CD4-positive, alpha-beta T cell (primary cell): ENCODE measurements at places on chromosomes 4 and X.
A peak's percentile ranks its signal among the peaks of the same experiment; 100 is the strongest.

- DNase-seq = no peak
- no peaks in the 10 kb centered on the region for H3K36me3 ChIP-seq
- H3K4me3 ChIP-seq = no peak overlapping the region
- H3K27ac ChIP-seq = no peak overlapping the region
These were observed 2.4 kb downstream of the CXXC4 start for GRCh38 chr4:104492183-104492771.

GRCh38 chr4:175703956-175704600 lies 108.0 kb downstream of the GPM6A start:
- no peaks in the 10 kb centered on the region for H3K4me1 ChIP-seq
- no peak overlapping the region for H3K27ac ChIP-seq
- H3K4me3 ChIP-seq = no peak overlapping the region
- no peaks in the 10 kb centered on the region for H3K36me3 ChIP-seq
- no peak for DNase-seq

GRCh38 chr4:38382520-38382919 lies 281.5 kb upstream of the KLF3 start:
- H3K36me3 ChIP-seq = no peaks in the 10 kb centered on the region
- H3K27me3 ChIP-seq = no peaks in the 10 kb centered on the region
- H3K4me1 ChIP-seq = peaks cover 6% of the 10 kb centered on the region
- no peak for DNase-seq
- H3K4me3 ChIP-seq = no peak overlapping the region
- no peak overlapping the region for H3K27ac ChIP-seq

- no peaks in the 10 kb centered on the region for H3K4me1 ChIP-seq
- H3K27me3 ChIP-seq = no peaks in the 10 kb centered on the region
- no peak for DNase-seq
- no peaks in the 10 kb centered on the region for H3K36me3 ChIP-seq
- H3K27ac ChIP-seq = no peak overlapping the region
These were observed 1012.1 kb upstream of the SLIT2 start for GRCh38 chr4:19239565-19239964.

DNA sequence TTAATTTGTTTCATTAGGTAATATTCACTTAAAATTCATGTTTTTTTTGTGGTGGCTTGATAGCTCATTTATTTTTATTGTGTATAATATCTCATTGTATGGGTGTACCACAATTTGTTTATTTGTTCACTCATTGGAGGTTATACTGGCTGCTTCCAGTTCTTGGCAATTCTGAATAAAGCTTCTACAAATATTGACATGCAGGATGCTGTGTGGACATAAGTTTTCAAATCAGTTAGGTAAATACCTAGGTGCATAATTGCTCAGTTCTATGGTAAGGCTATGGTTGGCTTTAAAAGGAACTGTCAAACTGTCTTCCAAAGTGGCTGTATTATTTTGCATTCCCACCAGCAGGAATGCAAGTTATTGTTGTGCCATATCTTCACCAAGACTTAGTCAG lies 504.5 kb upstream of the GALNTL6 start:
- H3K4me3 ChIP-seq = no peak overlapping the region
- H3K27me3 ChIP-seq = no peaks in the 10 kb centered on the region
- no peak for DNase-seq
- H3K36me3 ChIP-seq = no peaks in the 10 kb centered on the region
- no peaks in the 10 kb centered on the region for H3K4me1 ChIP-seq

GRCh38 chr4:68927165-68927564 lies 24.4 kb downstream of the UGT2A3 start:
- no peaks in the 10 kb centered on the region for H3K4me1 ChIP-seq
- no peak for DNase-seq
- no peaks in the 10 kb centered on the region for H3K27me3 ChIP-seq

- H3K4me3 ChIP-seq = no peak overlapping the region
- DNase-seq = no peak
- H3K27me3 ChIP-seq = no peaks in the 10 kb centered on the region
- no peak overlapping the region for H3K27ac ChIP-seq
These were observed 124.3 kb downstream of the HS6ST2 start for GRCh38 chrX:132834109-132834508.

DNA sequence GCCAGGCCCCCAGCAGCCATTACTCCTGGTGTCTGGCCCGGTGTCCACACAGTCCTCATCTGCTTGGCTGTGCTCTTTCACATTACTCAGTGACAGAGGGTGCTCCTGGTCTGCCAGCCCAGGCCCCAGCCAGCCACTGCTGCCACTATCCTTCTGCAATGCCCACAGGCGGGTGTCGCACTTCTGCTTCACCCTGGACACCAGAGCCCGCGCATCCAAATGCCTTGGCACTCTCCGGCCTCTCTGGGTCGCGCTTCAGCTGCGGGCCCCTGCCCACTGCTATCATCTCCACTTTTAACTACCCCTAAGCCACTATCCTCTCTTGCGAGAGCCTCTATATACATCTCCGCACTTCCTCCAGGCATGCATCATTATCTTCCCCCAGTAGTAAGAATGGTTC lies 76.4 kb upstream of the UCP1 start:
- H3K36me3 ChIP-seq = no peaks in the 10 kb centered on the region
- no peaks in the 10 kb centered on the region for H3K4me1 ChIP-seq
- DNase-seq = no peak
- no peak overlapping the region for H3K27ac ChIP-seq

DNA sequence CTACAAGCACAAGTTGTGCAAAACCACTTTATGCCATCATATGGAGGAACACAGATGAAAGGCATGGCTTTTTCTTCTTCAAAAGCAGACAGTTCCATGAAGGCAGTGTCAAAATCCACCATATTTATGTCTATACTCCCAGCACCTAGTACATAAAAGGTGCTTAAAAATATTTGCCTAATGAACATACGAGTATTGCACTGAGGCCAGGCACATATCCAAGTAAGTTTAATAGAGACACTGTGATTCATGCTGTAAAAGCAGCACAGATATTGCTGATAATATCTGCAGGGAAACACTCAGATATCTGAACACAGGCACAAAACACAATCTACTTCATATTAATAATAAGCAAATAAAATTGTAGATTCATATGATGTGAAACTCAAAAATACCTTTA lies 48.1 kb upstream of the CXCL8 start:
- H3K36me3 ChIP-seq = no peaks in the 10 kb centered on the region
- H3K27me3 ChIP-seq = no peaks in the 10 kb centered on the region
- H3K27ac ChIP-seq = no peak overlapping the region

DNA sequence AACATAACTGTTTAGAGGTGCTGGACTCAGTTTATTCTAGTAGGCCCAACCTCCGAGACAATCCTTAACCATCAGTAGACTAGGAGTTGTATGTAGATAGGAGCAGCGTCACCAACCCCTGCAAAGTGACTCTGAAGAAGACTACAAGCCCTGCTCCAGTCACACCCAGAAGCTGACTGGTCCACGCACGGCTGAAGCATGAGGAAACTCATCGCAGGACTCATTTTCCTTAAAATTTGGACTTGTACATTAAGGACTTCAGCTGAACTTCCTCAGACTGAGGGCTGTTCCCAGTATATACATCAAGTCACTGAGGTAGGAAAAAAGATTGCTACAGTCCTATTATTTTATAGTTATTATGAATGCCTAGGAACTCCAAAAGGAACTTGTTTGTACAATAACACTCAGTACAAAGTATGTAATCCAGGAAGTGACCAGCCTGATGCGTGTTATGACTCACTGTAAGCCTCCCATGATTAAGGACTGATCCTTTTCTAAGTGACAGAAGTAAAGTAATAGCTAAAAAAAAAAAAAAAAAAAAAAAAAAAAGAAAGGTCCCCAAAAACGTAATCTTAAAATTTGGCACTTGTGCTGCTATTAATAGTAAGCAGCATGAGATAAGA lies 41.6 kb upstream of the UGT2B7 start:
- H3K27ac ChIP-seq = no peak overlapping the region
- no peaks in the 10 kb centered on the region for H3K27me3 ChIP-seq
- H3K36me3 ChIP-seq = no peaks in the 10 kb centered on the region

DNA sequence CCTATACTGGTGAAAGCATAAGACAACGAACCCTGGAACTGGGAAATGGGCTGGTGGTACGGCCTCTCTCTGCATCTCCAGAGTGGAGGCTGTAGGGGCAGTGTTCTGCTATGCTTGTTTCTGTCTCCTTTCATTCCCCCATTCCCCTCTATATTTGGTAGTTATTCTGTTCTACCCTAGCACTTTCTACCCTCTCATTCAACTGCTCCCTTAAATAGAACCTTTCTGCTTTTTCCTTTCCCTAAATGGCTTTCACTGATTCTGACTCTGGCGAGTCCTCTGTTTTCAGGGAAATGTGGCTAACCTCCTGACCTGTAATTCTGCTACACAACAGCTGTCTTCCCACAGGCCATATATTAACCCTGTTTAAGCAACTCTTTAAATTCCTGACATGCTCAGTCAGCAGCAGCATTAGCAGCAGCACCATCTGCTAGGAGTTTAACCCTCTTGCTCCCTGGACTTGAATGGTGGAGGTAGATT lies 94.2 kb downstream of the CXCL13 start:
- no peak for DNase-seq
- no peak overlapping the region for H3K27ac ChIP-seq
- no peaks in the 10 kb centered on the region for H3K36me3 ChIP-seq
- no peak overlapping the region for H3K4me3 ChIP-seq
- no peaks in the 10 kb centered on the region for H3K4me1 ChIP-seq

- H3K4me3 ChIP-seq = no peak overlapping the region
- no peak for DNase-seq
- H3K27ac ChIP-seq = no peak overlapping the region
- no peaks in the 10 kb centered on the region for H3K27me3 ChIP-seq
- H3K4me1 ChIP-seq = no peaks in the 10 kb centered on the region
- H3K36me3 ChIP-seq = no peaks in the 10 kb centered on the region
These were observed 291.9 kb upstream of the TENM3 start for GRCh38 chr4:181951265-181951664.

DNA sequence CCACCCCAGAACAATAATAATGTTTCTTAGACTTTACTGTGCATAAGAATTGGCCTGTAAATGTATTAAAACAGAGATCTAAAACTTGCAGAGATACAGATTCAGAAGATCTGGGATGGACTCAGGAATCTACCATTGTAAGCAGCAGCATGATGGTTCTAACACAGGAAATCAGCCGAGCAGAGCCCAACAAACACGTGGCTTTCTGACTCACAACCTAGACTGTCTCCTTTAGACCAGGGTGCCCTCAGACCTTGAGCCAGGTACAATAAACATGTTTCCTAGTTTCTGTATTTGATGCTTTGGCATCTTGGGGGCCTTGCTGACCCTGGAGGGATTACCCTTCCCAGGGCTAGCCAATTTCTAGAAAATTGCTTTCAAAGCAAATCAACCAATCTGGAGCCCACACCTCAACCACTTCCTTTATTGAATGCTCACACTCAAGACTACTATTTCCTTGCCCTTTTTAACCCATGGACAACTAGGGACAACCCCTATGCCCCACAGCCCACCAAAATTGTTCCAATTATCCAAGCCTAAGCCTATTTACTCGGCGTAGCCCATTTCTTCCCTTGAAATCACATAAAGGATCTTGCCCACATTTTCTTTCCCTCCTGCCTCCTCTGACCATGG lies 80.5 kb downstream of the TBC1D9 start:
- no peaks in the 10 kb centered on the region for H3K36me3 ChIP-seq
- H3K27ac ChIP-seq = no peak overlapping the region
- peaks cover 2% of the 10 kb centered on the region for H3K4me1 ChIP-seq
- H3K4me3 ChIP-seq = no peak overlapping the region
- no peak for DNase-seq
- H3K27me3 ChIP-seq = no peaks in the 10 kb centered on the region

DNA sequence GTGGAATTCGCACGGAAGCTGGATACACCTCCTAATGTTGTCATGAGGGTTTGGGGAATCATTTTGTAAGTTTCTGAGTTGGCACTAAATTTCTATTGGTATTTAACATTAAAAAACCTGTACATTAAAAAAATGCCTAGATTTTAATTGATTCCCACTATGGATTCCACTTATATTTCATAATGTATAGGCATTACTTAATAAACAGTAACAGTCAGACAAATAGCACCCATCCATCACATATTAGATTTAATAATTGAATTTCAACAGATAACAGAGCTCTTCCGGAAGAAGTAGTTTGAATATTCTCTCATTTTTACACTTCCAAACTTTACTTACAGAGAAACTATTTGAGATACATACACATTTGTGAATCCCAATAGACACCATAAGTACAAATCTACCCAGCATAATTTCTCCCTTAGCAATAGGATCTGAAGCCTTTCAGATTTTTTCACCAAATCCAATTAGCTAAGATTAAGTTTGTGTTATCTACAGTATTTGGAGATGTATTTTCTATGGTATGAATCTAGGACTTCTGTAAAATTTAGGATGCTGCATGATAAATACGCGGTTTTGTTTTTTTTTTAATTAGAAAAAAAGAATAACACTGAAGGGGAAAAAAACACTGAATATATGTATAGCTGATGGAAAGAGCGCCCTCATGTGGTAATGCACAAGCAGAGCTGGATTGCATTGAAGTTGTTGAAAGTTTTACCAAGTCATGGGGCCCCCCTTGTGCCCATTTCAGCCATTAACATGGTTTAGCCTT lies 12.2 kb upstream of the ODAM start:
- H3K36me3 ChIP-seq = no peaks in the 10 kb centered on the region
- peak; percentile 8 for DNase-seq
- H3K27ac ChIP-seq = no peak overlapping the region

GRCh38 chr4:112029771-112030171 lies 115.5 kb upstream of the FAM241A start:
- no peak overlapping the region for H3K27ac ChIP-seq
- H3K27me3 ChIP-seq = peaks cover 4% of the 10 kb centered on the region
- no peak overlapping the region for H3K4me3 ChIP-seq
- DNase-seq = no peak
- no peaks in the 10 kb centered on the region for H3K4me1 ChIP-seq
- no peaks in the 10 kb centered on the region for H3K36me3 ChIP-seq

- no peak overlapping the region for H3K27ac ChIP-seq
- no peaks in the 10 kb centered on the region for H3K27me3 ChIP-seq
- no peaks in the 10 kb centered on the region for H3K36me3 ChIP-seq
- no peaks in the 10 kb centered on the region for H3K4me1 ChIP-seq
- no peak overlapping the region for H3K4me3 ChIP-seq
These were observed 37.3 kb upstream of the GUCY1A1 start for GRCh38 chr4:155629183-155629825.

DNA sequence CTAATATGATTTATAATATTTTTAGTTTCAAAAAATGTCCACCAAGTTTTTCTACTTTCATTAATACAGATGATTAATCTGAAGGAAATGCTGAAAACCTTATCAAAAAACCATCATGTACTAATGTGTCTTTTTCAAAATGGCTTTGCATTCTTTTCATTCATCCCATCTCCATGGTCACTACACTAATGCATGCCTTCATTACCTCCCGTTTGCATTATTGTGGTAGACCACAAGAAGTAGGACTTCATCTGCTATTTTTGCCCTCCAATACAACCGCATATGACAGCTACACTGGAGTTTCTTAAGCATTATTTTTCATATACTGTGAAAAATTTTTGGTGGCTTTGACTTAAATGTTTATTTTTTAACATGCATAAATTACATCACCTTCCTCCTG lies 37.9 kb upstream of the FSTL5 start:
- no peak for DNase-seq
- H3K27me3 ChIP-seq = no peaks in the 10 kb centered on the region
- no peaks in the 10 kb centered on the region for H3K36me3 ChIP-seq
- H3K4me3 ChIP-seq = no peak overlapping the region

GRCh38 chr4:19478791-19479190 lies 772.9 kb upstream of the SLIT2 start:
- no peak for DNase-seq

GRCh38 chrX:141279476-141279875 lies 37.2 kb upstream of the SPANXC start:
- H3K36me3 ChIP-seq = no peaks in the 10 kb centered on the region
- H3K27me3 ChIP-seq = no peaks in the 10 kb centered on the region
- no peak overlapping the region for H3K27ac ChIP-seq
- no peak overlapping the region for H3K4me3 ChIP-seq
